ENCODE measurements at places on chromosomes 2 and 18. TPM values are rescaled to one million over a fixed set of nuclear protein-coding genes. Genes with fewer than 3 reads are reported as not detected.

The FOXI3 gene
- total RNA-seq = not detected

The KCTD1 gene
- total RNA-seq = 6.0 TPM

The UGT1A9 gene
- total RNA-seq = not detected

The BOLL gene
- not detected for total RNA-seq

The FRZB gene
- not detected for total RNA-seq

The RBM43 gene
- total RNA-seq = 5.5 TPM
